ENCODE measurements at places on chromosomes 16 and 17. TPM values are rescaled to one million over a fixed set of nuclear protein-coding genes. Genes with fewer than 3 reads are reported as not detected.

Gene NOD2
- not detected for total RNA-seq

Gene SMTNL2
- 0.15 TPM for total RNA-seq

Gene NAGS
- 16.6 TPM for total RNA-seq

Gene SLC5A11
- total RNA-seq = not detected

Gene BOLA2
- total RNA-seq = 19.2 TPM

Gene CSH2
- total RNA-seq = not detected

Gene ABCA6
- 0.84 TPM for total RNA-seq

Gene TNFRSF17
- not detected for total RNA-seq

Gene RNU2-1
- not detected for total RNA-seq

Gene NOXO1
- total RNA-seq = not detected

Gene FGF11
- total RNA-seq = 0.30 TPM

Gene ATP2C2
- total RNA-seq = not detected

Gene NPIPB5
- total RNA-seq = 9.5 TPM

Gene RPRML
- not detected for total RNA-seq

Gene FZD2
- total RNA-seq = 44.7 TPM

Gene CCDC92B
- not detected for total RNA-seq

Gene COL1A1
- 938 TPM for total RNA-seq

Gene FOXF1
- total RNA-seq = 25.4 TPM

All from bronchus fibroblast of lung (primary cell).